Neural crest cell (in vitro differentiated cells): ENCODE measurements at places on chromosomes 2 and 18. TPM values are rescaled to one million over a fixed set of nuclear protein-coding genes. Genes with fewer than 3 reads are reported as not detected.

DNA sequence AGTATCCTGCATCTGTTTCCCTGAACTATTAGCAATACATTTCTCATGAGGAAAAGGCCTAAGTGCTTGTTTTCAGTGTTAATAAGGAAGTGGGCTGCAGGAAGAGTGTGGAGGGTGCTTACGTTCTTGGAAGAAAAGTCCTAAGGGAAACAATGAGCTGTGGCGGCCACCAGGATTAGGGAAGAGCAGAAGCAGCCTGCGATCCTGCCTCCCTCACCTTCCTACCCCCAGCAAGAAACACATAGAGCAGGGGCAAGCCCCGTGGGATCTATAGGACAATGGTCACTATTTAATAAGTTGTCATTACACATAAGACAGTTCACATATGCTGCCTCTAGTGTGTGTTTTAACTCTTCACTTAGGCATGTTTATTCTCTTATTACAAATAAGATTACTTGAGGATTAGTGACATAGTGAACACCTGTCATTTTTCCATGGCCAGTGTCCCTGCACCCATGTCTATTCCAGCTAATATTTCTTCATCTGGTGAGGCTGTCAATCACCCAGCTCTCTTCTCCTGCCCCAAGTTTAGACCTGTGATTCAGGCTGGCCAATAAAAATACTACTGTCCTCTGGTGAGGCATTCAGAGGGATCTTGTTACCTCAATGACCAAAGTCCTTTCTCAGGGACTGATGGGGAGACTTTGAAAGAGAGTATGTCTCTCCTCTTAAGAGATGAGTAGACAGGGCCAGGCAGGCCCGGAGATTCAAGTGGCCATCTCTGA, 510.9 kb upstream of the CELF4 start:
- DNase-seq: no peak

DNA sequence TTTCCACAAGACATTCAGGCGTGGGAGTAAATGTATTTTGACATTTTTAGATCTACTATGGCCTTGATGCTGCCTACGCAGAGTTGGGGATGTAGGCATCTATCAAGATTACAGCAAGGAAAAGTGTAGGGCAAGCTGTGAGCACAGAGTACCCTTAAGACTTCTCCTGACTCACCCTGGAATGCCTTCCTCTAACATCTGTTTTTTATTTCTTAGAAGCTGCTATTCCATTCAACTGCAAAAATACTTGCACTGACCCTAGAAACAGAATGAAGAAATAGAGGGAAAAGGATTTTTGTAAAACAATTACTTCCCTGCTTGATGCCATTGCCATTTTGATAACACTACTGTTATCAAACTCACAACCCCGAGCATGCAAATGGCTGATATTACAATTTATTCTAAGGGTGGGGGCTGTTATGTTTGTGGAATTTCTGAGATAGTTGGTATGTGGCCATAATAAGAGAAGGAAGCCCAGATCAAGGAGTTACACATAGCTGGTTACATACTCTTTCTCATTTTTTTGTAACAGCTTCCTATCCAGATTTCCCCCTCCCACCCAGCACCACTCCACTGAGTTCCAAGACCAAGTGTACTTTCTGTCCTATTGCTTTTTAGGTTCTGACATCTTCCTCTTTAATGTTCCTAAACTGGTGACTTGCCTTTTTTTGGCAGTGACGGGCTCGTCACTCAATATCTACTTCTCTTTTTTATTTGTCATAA, 6.0 kb upstream of the ROCK1 start:
- no peak for DNase-seq

- DNase-seq: no peak
Measured at GRCh38 chr18:6683112-6683876, 46.2 kb upstream of the ARHGAP28 start.

DNA sequence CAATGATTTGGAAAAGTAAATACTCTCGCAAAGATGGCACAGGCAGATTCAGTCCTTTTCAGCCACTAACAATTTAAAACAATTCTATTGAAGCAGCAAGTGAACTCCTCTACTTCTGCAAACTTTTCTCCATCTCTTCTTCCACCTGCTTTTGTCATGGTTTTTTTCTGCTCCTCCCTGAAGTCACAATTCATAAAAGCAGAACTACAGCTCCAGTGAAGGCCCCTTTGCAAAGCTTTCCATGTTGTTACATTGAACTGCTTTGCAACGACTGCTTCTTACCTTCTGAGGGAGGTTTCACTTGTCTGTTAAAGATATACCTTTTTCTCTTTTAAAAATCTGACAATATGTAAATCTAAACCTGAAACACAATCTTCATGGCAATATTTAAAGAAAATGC, 3.7 kb upstream of the SERTAD2 start:
- DNase-seq: no peak

- no peak for DNase-seq
Measured at GRCh38 chr18:35711227-35711626, 129.7 kb downstream of the GALNT1 start.

GRCh38 chr18:4125224-4125623, 329.9 kb downstream of the DLGAP1 start:
- no peak for DNase-seq

DNA sequence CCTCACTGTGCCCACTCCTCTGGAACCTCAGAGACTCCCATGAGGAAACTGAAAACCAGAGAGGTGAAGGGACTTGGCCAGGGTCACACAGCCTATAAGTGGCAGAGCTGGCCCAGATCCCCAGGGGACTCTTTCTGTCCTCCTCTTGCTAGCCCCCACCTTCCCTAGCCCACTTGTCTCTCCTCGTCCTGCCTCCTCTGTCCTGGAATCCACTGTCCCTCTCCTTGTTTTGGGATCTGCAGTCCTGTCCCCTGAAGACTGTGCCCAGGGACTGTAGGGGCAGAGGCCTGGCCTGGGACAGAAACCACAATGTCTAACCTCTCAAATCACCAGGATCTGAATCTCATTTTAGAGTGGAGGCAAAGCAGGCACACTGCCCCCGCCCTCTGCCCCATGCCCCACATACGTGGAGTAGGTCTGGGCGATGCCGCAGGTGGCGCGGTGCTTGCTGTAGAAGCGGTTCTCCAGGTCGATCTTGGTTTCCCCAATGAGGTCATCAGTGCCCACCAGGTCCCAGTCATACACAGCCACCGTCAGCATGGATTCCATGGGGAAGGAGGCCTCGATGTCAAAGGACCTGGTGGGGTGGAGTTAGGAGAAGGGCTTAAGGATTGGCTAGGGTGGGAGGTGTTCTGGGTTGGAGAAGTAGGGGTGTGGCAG, 12.5 kb downstream of the OTOF start:
- no peak for DNase-seq

DNA sequence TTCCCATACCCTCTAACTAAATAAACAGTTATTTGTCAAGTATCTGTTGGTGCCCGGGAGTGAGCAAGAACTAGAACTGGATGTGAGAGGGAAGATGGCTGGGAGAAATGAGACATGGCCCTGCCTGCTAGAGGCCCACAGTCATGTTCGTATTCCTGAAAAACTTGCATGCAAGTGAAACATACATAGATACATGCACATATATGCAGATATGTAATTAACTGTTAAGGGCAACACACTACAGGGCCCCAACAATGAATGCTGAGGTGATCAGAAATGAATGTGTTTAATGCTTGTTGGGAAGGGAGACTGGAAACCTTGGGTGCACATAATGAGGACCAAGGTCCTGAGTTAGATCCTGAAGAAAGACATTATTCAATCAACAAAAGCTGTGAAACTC, 49.8 kb downstream of the ADD2 start:
- DNase-seq: no peak

- DNase-seq: no peak
Measured at GRCh38 chr2:27509326-27509725, 12.7 kb downstream of the GCKR start.

DNA sequence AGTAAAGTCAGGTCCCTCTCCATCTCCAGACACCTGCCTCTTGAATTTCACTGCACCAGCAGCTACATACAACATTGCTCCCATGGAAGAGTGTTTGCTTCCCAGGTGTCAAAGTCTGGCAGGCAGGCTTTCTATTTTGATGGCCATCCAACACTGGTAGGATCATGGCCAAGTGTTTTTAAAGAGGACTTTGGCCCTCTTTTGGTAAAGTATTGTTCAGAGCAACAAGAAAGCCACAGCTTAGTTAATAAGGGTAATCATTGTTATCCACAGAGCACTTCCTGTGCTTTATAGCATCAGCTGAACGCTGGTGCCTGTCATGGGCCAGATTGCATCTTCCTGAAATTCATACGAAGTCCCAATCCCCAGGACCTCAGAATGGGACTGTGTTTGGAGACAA, 133.2 kb downstream of the NCK2 start:
- DNase-seq: no peak

DNA sequence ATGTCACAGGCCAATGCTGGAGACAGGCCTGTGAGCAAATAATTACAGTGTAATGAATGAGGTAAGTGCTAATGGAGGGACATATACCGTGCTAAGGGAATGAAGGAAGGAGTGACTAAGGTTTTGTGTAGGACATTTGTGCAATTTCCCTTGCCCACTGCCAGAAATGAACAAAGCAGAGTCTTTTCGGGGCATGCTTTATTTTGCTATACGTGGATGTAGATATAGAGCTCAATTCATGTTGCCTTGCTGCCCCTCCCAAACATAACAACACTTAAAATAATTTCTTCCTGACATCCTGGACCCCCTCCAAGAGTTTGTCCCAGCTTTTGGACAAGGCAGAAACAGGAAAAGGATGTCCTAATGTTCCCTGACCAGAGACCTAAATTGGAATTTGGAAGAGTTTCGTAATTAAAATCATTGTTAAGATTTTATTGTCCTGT, 23.7 kb upstream of the CD28 start:
- no peak for DNase-seq

- no peak for DNase-seq
Measured at GRCh38 chr2:9655441-9656269, 24.9 kb upstream of the YWHAQ start.

DNA sequence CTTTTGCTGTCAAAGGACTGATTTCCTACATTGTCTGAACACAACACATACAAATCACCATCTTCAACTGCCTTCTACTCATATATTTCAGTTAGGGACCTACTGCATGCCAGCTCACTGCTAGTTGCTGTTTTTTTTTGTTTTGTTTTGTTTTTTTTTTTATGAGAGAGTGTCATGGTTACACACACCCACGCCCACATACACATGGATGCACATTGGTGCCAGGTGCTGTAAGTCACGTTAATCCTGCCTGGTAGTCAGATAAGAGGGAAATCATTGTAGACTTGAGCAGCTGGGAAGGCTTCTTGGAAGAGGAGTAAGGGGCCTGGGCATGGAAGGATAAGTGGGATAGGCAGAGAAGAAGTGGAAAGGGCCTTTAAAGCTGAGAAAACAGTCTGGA, 209.9 kb downstream of the TDRD15 start:
- DNase-seq: no peak

DNA sequence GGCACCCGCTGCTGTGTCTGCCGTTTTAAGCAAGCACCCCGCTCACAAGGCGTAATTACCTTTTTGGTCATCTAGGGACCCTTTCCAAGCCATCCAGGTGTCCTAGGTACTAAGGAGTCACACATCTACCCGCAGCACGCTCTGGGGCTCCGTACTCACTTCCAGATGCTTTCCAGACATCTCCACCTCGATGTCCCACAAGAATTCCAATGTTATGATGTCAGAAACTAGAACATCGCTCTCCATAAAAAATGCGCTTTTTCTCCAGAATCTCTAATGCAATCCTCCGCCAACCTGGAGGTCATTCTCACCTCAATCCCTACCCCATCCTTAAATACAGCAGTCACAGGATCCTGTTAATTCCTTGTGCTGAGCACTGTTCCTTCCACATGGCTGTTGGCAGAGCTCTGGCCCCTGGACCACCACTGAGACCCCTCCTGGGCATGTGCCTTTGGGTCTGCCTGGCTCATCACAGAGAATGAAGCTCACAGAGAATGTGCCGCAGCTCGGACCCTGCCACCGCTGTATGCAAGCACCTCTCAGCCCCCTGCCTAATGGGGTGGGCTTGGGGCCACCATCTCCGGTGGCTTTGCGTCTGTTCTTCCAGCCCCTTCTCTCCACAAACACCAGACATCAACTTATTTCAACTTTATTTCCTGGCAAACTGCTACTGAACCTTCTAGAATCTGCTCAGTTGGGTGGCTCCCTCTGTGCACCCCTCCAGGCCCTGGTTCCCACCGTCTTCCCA, 4.6 kb upstream of the PXDN start:
- DNase-seq: no peak

- DNase-seq: no peak
Measured at GRCh38 chr2:149488706-149489440, 98.7 kb downstream of the MMADHC start.

DNA sequence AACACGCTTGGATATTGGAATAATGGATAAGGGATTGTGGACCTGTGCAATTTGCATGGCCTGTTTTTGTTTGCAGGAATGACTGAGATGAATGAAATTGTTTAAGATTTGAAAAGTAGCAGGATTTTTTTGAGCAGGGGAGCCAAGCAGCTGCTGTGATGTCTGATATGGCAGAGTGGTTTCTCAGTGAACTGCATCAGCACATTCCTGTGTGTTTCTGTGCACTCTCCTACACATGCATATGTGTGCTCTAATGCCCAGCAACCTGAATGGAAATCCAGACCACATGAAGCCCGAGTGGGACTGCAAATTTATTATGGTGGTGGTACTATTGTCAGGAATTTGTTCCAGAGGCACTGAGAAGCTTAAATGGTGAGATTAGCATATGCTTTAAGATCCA, 161.7 kb downstream of the PARD3B start:
- no peak for DNase-seq

DNA sequence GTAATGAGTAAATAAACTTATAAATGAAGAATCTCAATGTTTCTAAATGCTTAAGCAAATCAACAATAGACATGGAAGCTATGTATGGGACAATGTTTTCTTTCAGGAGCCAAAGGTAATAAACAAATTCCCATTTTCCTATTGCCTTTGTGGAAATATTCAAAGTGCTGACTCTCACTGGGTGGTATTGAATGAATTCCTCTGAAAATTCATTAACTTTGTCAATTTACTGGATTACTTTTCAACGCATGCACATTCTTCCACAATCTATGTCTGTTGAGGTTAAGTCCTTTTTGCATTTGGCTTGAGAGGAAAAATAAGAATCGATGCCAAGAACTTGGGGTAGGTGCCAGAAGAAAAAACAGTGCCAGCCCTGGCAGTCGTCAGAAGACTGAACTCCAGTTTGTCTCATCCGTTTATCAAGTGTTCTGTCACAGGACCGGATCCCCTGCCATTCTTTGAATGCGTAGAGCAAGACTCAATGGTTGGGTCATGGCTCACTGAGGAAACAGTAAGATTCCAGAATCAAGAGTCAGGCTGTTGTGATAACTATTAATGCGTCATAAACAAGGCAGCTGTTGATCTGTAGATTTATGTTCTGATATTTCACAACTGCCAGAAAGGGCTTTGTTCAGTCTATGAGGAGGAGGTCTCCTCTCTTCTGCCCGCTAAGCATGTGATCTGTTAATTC, 133.3 kb downstream of the GFPT1 start:
- DNase-seq: no peak

- DNase-seq: no peak
Measured at GRCh38 chr2:130853391-130853790, 16.7 kb downstream of the ARHGEF4 start.

Gene AGXT
- total RNA-seq: not detected in 2 replicates

Gene CXCR1
- total RNA-seq: not detected in 2 replicates

Gene HOXD9
- total RNA-seq: not detected in 2 replicates
